ENCODE measurements at places on chromosomes 5 and 9.

- DNase-seq = no peak
Observed at GRCh38 chr9:128206484-128206883, 3.3 kb downstream of the DNM1 start.

- no peak for DNase-seq
Observed at GRCh38 chr5:135478938-135479337, 26.8 kb upstream of the TIFAB start.

- DNase-seq = peak; percentile 56
Observed at GRCh38 chr9:136629879-136630661, 32.6 kb upstream of the EGFL7 start.

DNA sequence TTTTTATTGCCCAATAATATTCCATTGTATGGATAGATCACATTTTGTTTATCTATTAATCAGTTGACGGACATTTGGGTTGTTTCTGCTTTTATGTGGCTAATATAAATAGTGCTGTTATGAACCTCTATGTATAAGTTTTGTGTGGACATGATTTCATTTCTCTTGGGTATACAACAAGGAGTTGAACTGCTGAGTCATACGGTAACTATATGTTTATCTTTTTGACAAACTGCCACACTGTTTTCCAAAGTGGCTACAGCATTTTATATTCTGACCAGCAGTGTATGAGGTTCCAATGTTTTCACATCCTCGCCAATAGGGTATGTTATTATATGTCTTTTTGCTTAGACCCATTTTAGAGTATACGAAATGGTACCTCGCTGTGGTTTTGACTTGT is 264.3 kb downstream of the RFX3 start:
- DNase-seq = no peak

GRCh38 chr9:125763394-125763801 is 16.2 kb downstream of the PBX3 start:
- DNase-seq = no peak

- peak; percentile 3 for DNase-seq
Observed at GRCh38 chr5:44294516-44294915, 94.7 kb downstream of the FGF10 start.

DNA sequence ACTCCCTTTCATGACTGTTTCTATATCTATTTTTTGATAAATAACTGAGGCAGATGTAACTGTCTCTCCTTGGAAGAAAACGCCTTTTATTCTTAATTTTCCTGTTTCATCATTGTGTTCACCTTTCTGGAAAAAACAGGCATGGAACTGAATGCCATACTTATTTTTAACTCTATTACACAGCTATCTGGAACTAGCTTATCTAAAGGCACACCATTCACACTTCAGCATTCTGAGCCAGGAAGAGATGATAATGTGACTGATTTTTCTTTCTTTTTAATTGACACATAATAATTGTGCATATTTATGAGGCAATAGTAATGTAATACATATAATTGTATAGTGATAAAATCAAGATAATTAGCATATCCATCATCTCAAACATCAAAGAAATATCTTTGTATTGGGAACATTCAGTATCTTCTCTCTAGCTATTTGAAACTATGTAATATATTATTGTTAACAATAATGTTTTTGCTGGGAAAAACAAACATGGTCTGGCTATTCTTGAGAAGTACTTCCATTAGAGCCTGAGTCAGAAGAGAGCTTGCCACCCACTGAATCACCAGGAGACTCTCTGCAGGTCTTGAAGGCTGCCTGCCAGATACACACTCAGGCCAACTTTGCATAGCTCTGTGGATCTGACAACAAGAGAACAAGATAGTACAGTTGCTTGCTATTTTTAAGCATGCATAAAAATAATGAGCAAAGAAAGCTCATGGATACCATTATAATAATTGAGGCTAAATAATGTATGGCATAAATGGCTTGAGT is 501.0 kb upstream of the EDIL3 start:
- DNase-seq = no peak

GRCh38 chr9:109328978-109329637 is 8.2 kb upstream of the EPB41L4B start:
- DNase-seq = no peak

DNA sequence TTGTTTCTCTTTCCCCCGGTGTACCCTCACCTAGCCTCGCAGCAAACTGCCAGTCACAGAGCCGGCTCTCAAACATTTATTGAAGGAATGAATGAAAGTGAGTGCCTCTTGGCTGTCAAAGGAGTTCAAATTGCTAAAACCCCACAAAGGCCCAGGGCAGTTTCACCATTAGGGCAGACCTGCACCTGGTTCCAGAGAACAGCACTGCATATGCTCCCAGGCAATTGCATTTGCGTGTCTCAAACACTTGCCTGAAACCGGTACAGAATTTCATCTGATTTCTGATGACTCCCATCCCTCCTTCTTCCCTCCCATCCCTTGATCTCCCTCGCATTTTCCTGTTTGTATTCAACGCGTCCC is 165.6 kb upstream of the ZNF462 start:
- DNase-seq = no peak

- DNase-seq = no peak
Observed at GRCh38 chr5:133967124-133967523, 1.3 kb downstream of the C5orf15 start.

DNA sequence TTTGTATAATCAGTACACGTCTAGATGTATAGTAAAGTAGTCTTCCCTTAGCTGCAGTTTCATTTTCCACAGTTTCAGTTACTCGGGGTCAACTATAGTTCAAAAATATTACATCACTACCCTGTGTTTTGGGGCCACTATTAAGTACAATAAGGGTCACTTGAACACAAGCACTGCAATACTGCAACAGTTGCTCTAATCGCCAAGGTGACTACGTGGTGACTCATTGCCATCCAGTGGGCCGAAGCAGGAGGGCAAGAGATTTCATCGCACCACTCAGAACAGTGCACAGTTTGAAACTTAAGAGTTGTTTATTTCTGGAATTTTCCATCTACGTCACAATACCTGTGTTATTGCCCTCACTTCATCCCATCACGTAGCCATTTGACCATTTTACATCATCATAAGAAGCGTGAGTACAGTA is at the start of gene ARL14EPL:
Gene ARL14EPL (plus strand): TSS at position 379 of the 424 bp plus-strand sequence. CDS start 18,994 bp downstream, outside the sequence.
- DNase-seq = peak; percentile 17

DNA sequence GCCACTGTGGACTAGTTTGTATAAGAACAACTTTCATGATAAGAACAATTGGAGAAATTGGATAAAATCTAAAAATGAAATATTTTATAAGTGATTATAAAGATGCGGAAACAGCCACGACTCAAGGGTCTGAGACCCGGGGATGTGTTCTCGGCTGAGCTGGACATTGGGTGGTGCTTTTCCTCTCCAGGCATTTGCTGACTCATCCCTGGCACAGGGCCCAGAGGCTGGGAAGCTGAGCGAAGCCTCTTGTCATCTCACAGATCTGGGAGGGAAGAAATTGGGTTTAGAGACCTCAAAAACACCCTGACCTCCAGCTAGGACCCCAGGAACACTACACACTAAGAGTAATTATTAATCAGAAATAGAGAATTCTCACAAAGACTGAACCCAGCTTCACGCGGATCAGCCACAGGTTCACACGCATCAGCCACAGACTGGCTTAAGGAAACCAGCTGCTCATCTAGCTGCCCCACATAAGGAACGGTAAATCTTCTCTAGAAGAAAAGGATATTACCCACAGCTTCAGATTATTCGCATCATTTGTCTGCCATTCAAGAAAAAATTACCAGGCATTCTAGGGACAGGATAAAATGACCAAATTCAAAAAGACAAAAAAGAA is 2.8 kb upstream of the OR2V1 start:
- no peak for DNase-seq

- DNase-seq = no peak
Observed at GRCh38 chr5:107129051-107129450, 541.7 kb downstream of the EFNA5 start.

- DNase-seq = no peak
Observed at GRCh38 chr5:172255444-172255843, 28.1 kb downstream of the UBTD2 start.

DNA sequence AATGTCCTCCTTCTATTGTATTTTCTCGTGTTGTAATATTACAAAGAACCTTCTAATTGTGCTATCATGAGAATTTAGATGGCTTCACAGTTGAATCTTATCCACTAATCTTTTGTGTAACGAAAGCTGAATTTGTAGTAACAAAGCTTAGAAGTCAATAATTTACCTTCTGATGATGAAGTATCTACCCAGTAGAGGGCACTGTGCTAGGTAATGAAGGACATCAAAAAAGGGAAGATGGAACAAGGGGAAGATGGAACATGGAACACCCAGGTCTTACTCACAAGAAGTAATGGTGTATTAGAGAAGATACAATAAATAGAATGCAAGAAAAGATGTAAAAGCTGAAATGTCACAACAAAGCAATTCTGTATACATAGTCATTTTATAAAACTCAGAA is 131.0 kb upstream of the CCNG1 start:
- no peak for DNase-seq

DNA sequence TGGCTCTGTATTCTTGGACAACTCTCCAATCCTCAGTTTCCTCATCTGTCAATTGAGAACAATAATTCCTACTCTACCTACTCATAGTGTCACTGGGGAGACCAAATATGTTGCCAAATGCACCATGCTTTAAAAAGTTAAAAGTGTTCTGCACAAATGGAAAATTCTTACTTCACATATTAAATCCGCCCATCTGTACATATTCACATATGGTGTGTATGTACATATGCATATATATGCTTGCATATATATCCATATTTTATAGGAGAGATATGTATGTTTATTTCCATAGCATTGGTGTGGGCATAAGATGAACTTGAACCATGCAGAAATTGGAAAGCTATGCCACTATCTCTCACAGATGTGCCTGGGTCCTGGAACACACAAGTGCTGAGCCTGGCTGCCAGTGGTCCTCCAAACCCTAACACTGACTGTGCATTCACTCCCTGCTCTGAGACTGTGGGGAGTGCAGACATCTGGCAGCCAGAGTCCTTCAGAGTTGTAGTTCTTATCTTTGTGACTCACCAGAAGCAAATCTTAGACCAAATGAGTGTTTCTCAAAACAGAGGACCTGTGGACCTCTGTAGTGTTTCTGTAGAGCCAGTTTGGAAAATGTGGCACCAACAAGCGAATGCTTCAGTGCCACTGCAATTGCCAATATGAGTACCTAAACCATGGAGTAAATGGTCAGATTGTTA is 168.7 kb downstream of the GRIA1 start:
- no peak for DNase-seq

DNA sequence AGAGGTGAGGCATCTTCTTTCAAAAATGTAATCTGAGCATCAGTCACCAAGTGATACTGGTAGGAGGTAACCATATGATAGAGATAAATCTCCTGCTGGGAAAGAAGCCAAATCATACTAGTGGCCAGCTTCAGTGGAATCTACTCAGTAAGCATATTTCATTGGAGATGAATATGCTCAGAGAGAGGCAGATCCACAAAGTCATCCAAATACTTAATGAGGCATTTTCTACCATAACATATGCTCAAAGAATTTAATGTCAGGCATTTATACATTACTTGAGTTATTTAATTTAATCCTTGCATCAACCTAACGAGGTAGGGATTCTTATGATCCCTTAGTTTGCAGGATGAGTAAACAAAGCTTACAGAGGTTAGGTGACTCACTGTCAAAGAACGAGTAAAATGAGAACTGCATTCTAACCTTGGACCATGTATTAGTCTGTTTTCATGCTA is 50.9 kb upstream of the DMRTA1 start:
- no peak for DNase-seq
